NB4 (cell line): ENCODE measurements at places on chromosomes 13 and 19.

GRCh38 chr13:89136678-89137077 lies 1465.5 kb downstream of the SLITRK5 start:
- no peak for DNase-seq

DNA sequence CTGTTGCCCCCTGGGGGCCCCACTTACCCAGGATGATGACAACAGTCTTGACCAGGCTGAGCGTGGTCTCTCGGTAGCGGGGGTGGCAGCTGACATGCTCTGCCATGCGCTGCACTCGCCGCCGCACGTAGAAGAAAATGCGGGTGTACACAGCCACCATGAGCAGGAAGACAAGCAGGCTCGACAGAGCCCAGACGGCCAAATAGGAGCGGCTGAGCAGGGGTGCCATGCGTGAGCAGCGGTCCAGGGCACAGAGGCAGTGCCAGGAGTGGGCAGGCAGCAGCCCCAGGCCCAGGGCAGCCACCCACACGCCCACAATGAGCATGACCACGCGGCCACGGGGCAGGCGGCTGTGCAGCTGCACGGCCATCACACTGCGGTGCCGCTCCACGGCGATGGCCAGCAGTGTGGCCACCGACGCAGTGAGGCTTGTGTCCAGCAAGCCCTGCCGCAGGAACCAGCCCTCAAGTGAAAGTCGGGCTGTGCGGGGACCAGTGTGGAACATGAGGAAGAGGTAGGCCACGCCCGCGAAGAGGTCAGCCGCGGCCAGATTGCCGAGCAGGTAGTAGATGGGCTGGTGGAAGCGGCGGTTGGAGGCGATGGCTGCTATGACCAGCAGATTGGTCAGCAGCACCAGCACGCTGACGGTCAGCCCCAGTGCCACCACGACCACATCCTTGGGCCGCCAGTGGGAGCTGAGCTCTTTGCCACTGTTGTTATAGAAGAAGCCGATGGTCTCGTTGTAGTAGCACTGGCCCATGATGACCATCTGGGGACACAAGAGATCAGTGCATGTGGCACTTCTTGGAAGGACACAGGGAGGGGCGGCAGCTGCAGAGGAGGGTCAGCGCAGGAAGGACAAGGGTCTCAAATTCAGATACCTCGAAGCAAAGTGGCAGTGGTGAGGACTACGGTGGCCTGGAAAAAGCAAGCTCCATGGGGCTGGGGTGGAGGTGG lies 1.2 kb downstream of the LPAR2 start:
- no peak for DNase-seq

DNA sequence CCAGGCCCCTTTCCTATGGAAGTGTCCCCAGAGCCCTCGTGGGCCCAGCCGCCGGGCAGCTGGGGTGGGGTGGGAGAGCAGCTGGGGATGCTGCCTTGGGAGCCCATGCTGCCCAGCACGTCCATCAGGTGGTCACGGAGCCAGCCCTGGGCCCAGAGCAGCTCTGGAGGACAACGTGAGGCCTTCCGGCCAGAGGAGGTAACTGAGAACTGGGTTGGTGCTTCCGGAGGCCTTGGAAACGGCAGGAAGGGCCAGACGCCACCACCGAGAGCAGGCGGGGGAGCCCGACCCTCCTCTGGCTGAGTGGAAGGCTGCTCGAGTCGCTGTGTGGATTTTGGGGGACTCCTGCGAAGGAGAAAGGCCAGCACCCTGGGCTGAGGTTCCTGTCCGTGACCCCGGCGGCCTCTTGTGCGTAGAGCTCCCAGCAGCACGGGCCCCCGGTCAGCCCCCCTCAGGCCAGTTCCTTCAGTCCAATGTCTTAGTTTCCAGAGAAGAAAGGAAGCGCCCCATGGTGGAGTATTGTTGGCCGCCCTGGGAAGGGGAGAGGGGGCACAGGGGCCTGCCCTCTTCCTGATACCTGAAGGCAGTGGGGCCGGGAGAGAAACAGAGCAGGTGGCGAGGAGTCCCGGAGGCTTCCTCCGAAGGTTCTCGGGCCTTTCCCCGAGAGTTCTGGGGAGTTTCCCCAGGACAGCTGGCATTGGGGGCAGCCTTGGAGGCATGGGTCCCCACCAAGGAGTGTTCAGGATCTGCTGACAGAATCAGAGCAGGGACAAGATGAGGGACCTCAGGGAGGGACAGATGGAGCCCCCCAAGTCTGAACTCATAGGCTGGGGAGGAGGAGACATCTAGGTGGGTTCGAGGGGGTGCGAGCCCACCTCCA lies 68.8 kb downstream of the MLLT1 start:
- DNase-seq = no peak

DNA sequence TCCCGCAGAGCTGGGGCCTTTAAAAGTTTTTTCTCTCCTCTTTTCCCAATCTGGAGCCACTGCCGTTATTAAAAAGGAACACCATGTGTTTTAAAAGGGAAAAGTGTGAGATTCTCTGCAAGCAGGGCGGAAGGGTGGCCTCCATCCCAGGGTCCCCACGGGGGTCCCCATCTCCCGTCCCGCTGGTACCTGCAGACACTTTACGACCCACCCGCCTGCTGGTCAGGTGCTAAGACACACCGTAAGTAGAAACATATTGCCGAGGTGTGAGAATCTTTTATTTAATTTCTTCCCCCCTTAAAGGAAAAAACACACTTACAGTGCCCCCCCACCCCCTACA lies 1.8 kb downstream of the CRLF1 start:
- no peak for DNase-seq

- DNase-seq = no peak
Measured at GRCh38 chr13:111895896-111896821, 170.8 kb upstream of the SOX1 start.

DNA sequence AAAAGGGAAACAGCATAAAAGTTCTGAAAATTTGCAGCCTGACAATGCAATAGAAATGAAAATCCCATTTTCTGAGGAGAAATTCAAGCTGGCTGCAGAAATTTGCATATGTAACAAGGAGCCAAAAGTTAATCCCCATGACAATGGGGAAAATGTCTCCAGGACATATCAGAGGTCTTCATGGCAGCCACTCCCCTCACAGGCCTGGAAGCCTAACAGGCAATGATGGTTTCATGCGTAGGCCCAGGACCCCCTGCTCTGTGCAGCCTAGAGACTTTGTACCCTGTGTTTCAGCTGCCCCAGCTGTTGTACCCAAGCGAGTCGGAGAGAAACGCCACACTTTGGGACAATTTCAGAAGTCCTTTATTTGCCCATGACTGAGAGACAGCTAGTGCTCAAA lies 701.3 kb upstream of the KLHL1 start:
- no peak for DNase-seq

GRCh38 chr13:39336207-39336606 lies 266.8 kb downstream of the LHFPL6 start:
- DNase-seq = no peak

- peak; percentile 87 for DNase-seq
Measured at GRCh38 chr13:110412132-110412914, 105.2 kb downstream of the COL4A2 start.

GRCh38 chr13:42477596-42478190 lies 96.3 kb upstream of the TNFSF11 start:
- no peak for DNase-seq

GRCh38 chr19:14116525-14116917 lies 1.0 kb downstream of the PRKACA start:
- DNase-seq = peak; percentile 54

GRCh38 chr19:32878988-32879387 lies 9.4 kb upstream of the SLC7A9 start:
- DNase-seq = no peak

DNA sequence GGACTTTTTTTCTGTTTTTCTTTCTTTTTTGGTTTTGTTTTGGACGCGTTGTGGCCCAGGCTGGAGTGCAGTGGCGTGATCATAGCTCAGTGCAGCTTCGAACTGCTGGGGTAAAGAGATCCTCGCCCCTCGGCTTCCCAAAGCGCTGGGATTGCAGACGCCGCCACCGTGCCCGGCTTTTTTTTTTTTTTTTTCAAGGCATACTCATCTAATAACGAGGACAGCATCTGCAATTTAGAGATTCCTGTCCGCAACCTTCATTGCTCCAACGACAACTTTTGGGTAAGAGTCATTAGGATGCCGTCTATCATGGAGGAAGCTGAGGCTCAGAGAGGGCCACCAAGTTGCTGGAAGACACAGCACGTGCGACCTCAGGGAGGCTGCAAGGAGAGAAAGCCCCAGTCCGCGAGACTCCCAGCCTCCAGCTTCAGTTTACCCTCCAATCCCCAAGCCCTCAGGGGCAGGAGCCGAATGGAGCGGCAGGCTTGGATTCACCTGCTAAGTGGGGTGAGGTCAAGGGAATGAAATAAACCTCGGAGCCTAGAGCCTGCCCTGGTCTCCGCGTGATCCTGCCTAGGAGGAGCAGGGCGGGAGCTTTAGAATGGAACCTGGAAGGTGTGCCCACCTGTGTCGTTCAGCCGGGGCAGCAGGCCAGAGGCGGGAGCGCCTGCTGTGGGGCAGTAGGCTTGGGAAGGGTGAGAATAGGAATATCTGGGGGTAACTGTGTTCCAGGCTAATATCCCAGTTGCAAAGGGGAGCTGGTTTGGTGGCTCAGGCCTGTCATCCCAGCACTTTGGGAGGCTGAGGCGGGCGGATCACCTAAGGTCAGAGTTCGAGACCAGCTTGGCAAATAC lies 676 bp upstream of the POLRMT start:
- no peak for DNase-seq

DNA sequence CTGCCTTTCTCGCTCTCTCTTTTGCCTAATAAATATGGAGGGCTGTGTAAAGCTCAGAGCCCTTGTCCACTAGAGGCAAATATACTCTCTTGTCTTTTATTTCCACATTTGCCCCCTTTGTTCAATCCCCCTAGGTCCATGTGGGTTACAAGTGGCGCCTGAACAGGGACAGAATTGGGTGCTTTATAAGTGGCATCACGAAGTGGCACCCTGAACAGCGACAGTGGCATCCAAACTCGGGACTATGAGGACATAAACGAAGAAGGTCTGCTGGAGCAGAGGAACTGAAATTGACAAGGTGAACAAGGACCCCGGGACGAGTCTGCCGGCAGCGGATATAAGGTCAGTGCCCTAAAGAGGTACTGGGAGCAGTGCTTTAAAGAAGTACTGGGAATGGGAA lies 4.3 kb upstream of the ZNF610 start:
- DNase-seq = no peak

- DNase-seq = no peak
Measured at GRCh38 chr19:5434970-5435641, 20.1 kb upstream of the ZNRF4 start.

DNA sequence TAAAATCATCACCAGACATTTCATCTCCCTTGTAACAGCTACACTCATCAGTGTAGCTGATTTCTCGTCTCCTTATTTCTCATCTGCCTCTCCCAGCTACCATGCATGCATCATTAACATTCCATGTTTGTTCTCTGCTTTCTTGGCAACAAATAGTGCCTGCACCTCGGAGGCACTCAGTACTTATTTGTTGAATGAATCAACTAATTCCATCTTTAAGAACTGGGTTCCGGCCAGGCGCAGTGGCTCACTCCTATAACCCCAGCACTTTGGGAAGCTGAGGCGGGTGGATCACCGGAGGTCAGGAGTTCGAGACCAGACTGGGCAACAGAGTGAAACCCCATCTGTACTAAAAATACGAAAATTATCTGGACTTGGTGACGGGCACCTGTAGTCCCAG lies 63.9 kb upstream of the GTF3A start:
- DNase-seq = no peak

- peak; percentile 44 for DNase-seq
Measured at GRCh38 chr19:30393046-30393445, 20.9 kb downstream of the ZNF536 start.

DNA sequence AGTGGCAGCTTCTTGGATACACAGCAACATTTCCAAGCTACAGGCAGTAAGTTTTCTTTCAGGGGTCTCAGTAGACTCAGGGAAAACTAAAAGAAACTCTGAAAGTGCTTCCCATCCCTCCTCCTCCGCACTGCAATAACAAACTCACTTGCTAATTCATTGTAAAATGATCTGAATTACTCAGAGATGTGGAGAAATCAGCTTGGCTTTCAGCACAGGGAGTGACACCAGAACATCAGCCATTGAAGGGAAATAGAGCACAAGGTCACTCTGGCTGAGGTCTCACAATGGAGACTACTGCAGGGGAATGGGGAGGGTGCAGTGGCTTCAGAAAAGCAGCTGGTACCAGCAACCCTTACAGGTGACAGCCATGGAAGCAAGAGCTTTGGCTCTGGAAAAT lies 137.3 kb upstream of the SERP2 start:
- DNase-seq = no peak

DNA sequence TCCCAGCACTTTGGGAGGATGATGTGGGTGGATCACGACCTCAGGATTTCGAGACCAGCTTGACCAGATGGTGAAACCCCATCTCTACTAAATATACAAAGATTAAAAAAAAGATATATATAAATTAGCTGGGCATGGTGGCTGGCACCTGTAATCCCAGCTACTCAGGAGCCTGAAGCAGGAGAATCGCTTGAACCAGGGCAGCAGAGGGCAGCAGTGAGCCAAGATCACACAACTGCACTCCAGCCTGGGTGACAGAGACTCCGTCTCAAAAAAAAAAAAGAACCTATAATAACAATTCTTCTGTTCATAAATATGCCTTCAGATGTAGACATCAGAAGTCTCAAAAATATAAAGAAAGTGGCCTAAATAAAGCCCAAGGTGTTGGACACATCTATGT lies 7.6 kb downstream of the ZNF737 start:
- peak; percentile 9 for DNase-seq

- no peak for DNase-seq
Measured at GRCh38 chr13:103436057-103436654, 369.9 kb upstream of the SLC10A2 start.

GRCh38 chr13:40228990-40229389 lies 437.5 kb downstream of the FOXO1 start:
- no peak for DNase-seq

- DNase-seq = no peak
Measured at GRCh38 chr19:41405776-41406175, 8.2 kb downstream of the BCKDHA start.

DNA sequence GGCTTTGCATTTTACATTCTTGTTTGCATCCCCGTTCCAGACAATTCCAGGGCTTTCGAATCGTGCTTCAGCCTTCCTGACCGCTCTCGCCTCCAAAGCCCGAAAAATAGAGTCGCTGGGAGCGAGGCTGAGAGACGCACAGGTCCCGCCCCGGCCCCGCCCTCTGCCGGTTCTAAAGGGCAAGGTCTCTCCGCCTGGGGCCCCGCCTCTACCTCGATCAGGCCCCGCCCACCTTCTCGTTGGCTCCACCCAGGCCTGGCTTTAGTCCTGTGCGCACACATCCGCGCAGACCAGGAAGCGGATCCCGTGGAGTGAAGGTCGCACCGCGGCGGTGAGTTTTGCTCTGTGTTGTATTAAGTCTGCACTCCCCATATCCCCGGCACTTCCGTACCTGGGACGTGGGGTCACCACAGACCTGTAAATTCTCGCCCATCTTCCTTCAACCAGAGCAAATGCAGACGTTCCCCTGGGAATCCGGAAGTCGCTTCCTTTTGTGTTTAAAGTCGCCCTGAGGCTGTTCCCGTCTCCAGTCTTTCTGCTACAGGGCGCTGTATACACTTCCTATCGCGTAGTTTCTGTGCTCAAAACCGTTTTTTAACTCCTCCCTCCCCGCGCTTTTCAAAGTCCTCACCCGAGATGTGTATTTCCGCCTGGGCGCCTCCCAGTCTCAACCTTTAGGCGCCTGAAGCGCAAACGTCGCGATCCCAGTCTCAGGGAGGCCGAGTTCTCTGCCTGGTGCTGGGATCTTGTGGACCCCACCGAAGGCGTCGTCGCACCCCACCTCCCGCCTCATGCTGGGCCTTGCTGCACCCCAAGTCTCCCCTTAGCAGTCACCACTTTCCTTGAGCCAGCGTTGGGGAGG lies at the start of gene ZNF701:
Gene ZNF701 (plus strand): TSS at position 288 of the 862 bp plus-strand sequence. CDS start 3,861 bp downstream, outside the sequence.
- no peak for DNase-seq

GRCh38 chr13:33072282-33072681 lies 56.1 kb downstream of the KL start:
- DNase-seq = no peak
